ENCODE measurements at places on chromosomes 7 and 10. TPM values are rescaled to one million over a fixed set of nuclear protein-coding genes. Genes with fewer than 3 reads are reported as not detected.

- no peak for DNase-seq
These were observed 541 bp upstream of the PFKFB3 start for GRCh38 chr10:6202098-6202683.

DNA sequence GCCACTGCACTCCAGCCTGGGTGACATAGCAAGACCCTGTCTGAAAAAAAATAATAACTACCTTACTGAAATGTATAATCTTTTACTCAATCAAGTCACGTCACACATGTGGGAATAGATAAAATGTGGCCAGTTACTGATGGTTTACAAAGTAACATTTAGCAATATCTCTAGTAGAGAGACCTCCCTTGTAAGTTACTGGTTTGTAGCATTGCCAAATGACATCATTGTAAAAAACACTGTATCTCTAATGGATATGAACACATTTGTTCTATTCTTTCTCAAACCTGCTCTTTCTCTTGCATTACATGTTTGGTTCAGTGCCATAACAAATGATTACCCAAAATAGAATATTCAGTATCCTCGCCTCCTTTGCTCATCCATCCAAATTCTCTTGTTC lies 18.8 kb downstream of the TET1 start:
- DNase-seq = no peak

GRCh38 chr10:90417029-90417428 lies 440.8 kb downstream of the HTR7 start:
- DNase-seq = peak; percentile 70

DNA sequence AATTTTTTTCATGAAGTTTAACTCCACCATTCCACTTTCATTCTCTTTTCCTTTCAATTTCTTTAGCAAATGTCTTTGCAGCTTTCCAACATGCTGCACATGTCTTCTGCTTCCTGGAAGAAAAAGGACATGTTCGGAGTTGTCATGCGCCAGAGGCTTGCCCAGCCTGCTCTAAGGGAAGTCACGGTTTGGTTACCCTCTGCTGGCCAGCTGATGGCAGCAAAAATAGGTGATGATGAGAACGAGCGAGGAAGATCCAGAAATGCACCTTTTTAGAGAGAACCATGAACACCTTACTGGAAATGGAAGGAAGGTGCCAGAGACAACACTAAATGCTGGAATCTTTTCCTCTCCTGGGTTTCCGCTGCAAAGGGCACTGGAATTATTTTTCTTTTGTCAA lies 4.9 kb upstream of the ZSCAN21 start:
- peak; percentile 44 for DNase-seq

SAP25 gene
- total RNA-seq = 0.52 TPM

TUBAL3 gene
- total RNA-seq = not detected
